ENCODE measurements at places on chromosomes 16 and 17.

- DNase-seq: no peak
Measured at GRCh38 chr17:51351890-51352289, 91.5 kb downstream of the UTP18 start.

DNA sequence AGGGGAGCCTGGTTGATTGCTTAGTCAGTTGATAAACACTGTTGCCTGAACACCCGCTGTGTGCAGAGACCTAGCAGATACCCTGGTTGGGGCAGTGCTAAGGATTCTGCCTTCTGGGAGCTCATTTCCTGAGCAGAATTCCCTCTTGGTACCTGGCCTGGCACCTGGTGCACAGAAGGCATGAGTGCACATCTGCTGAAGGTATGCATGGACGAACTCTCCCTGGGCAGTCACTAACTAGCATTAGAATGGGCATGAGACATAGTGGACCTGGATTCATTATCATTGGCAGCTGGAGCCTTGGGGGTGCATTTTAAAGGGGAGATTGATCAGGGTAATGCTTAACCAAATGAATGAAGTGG, 13.1 kb downstream of the ADCY7 start:
- DNase-seq: no peak

DNA sequence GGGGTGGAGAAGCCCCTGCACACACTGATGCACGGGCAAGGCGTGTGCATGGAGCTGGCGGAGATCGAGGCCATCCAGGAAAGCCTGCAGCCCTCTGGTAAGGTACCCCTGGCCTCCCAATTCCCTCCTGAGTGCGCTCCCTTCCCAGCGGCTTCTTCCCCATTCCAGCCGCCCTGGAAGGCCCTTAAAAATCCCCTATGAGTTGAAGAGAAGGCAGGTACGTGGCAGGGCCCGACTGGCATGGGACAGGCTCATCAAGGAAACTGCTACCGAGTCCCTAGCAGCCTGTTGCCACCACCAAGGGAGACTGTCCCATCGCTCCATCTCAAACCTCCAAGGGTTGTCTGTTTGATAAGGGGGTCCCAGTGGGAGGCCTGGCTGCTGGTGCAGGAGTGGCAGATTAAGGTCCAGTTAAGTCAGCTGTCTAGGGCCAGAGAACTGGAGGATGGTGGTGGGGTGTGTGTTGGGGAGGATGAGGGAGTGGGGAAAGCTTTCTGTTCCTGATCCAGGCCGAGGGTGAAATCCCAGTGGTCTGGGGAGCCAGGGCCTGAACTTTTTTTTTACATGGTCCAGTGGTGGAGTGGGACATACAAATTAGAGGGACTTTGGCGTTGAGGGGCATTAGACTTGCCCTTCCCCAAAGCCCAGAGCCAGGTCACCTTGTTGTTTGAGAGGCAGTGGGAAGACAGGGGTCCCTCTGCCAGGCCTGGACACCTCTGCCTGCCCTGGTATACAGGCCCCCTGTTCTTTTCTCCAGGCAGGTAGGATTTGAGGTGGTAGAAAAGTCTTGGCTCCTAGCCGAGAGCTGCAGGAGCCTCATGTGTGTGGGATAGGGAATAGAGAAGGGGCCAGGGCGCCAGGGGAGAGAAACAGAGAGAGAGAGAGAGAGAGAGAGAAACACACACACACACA, 994 bp downstream of the IGFBP4 start:
- no peak for DNase-seq

- no peak for DNase-seq
Measured at GRCh38 chr16:11285842-11286241, 4.7 kb upstream of the PRM1 start.

- no peak for DNase-seq
Measured at GRCh38 chr16:67449336-67449735, 18.4 kb downstream of the HSD11B2 start.

DNA sequence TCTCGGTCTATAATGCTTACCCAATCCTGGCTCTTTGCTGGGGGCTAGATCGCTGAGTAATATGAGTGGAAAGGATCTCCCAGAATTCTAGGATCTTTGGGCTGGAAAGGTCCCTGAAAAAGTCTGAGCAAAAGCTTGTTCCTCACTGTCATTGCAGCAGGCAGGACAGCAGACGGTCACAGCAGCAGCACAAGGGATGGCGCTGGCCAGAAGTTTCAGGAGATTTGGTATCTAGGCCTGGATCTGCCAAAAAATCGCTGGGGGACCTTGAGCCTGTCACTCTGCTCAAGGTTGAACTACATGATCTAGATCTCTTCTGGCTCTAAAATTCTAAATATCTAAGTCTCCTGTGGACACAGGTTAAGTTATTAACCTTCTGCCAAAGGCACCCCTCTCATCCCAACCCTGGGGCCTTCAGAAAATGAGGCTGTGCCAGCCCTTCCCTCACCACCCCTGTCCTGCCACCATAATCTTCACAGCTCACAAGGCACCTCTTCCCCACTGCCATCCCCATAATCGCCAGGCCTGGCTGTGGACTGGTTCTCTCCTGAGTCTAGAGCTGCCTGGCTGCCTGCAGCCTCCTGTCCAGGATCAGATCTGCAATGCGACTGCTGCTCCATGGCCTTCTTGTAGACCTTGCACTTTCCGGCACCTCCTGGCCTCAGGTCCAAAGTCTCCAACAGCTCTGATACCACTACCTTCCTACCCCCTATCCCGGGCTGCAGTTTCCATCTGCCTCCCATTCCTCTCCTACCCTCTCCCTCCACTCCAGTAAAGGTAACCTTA, 10.2 kb downstream of the MYO18A start:
- no peak for DNase-seq

DNA sequence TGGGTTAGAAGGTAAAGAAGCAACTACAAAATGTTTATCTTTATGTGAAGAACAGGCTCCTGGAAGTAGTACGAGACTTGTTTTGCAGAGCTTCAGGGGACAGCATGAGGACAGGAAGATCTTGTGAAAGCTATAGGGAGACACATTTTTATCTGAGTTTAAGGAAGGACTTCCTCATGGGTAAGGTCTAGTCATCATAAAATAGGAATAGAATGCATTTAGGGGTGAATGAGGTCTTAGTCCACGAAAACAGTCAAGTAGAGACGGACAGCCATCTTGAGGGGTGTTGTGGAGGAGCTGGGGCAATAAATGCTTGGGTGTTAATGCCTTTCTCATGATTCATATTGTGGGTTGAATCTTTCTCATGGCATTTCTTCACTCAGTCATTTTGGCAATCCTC, 24.3 kb downstream of the KCNJ16 start:
- no peak for DNase-seq

DNA sequence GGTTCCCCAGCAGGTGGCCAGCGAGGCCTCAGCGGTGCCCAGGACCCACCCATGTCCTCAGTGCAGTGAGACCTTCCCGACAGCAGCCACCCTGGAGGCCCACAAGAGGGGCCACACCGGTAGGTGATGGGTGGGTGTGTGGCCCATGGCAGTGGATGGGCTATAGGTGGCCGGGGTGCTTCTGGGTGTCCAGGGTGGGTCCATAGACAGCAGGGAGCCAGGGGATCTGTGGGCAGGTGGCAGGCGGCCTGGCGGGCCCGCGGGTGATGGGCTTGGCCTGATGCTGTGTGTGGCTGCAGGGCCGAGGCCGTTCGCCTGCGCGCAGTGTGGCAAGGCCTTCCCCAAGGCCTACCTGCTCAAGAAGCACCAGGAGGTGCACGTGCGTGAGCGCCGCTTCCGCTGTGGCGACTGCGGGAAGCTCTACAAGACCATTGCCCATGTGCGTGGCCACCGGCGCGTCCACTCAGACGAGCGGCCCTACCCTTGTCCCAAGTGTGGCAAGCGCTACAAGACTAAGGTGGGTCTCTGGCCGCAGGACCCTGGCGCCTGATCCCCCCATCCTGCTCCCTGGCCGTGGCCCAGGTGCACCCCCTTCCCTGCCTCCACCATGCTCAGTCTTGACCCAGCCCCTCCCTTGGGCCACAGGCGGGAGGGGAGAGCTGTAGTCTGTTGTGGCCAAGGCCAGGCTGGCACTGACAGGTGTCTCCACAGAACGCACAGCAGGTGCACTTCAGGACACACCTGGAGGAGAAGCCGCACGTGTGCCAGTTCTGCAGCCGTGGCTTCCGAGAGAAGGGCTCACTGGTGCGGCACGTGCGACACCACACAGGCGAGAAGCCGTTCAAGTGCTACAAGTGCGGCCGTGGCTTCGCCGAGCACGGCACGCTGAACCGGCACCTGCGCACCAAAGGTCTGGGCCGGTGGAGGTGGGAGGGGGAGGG, 2.1 kb upstream of the DNASE1L2 start:
- DNase-seq: no peak

DNA sequence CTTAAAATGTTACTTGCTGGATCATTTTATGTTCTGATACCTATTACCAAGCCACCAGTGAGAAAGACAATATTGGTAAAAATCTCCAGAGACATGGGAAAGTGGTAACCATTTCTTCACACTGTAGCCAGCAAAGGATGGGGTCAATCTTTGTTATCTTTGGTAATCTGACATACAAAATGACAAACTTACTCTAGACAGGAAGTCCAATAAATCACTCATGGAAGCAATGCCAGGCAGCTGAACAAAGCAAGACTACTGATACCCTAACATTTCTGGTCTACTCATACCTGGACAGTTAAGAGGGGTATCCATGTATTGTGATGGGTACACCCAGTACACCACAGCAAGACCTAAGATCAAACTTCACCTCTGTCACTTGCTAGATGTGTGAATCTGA, 19.0 kb downstream of the GRB2 start:
- DNase-seq: no peak

- DNase-seq: no peak
Measured at GRCh38 chr16:48829336-48830310, 219.6 kb upstream of the N4BP1 start.

DNA sequence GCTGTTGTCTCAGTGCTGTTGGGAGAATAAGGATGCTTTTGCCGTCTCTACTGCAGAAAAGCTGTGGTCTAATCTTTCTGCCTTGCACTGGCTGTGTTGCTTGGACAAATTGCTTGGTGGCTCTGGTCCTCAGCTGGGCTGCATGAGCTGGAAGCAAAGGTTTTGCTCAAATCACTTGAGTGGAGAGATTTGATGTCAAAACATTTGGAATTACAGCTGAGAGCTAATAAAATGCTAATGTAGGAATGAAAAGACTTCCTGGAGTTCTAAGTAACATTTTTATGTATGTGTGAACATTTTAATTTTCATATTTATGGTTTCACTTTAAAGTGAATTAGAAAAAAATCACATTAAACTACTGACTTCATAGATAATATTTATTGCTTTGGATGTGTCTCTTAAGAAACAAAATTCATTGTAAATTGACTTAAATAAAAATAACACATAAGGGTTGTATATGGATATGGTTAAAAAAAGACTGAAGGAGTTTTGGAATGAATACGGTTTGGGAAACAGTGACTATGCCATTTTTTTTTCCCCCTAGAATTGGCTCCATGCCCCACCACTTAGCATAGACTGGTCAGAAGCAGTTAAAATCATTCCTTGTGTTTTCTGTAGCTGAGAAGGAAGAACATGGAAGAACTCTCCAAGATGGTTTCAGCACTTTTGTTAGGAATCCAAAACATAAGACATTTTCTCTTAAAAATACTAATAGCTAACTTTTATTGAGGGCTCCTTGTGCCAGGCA, 39.2 kb upstream of the FAM20A start:
- DNase-seq: no peak

GRCh38 chr16:17206712-17207111, 264.0 kb downstream of the XYLT1 start:
- no peak for DNase-seq

DNA sequence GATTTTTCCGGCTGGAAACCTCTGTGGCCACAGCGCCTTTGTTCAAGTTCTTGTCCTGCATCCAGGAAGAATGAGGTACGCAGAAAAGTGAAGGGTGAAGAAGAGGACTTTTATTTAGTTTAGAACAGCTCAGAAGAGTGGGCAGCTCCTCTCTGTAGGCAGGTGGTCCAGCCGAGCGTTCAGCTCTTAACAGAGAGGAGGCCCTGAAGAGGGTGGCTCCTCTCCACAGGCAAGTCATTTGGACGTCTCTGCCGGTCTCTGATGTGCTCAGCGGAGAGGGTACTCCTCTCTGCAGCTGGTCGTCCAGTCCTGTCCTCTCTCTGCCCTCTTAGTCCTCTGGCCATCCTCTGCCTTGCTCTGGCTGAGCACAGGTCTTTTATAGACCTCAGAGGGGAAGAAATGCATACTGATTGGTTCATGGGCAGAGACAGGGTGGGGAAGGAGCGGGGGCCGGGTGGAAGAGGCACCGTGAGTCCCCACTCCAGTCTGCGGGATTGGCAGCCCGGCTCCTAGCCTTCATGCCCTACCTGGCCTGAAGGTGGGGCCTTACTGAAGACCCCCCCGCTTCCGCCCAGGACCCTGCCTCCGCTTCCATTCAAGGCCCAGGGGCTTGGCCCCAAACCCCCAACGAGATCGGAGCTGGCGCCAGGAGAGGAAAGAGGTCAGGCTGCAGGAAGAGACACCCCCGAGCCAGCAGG, 70.0 kb upstream of the NKD1 start:
- peak; percentile 30 for DNase-seq

GRCh38 chr17:63665527-63666214, 34.3 kb downstream of the LIMD2 start:
- no peak for DNase-seq

DNA sequence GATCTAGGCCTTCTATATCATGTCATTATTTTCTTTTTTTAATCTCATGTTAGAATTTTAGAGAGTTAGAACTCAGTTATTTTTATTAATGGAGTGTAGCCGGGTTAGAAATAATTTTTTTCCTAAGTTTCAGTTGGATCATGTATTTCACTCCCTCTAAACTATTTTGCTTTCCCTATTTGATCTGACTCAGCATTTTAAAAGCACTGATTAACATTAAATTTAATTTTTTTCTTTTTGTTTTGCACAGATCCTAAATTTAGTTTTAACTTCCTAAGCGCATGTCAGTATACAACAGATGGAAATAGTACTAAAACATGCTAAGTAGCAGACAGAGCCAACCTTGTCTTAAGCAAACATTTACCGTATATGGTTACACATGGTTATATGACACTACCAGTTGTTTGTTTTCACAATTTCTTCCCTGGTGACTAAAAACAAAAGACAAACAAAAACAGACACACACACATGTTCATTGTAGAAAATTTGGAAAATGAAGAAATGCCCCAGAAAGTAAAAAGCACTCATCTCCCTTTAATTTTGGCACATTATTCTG, 33.6 kb upstream of the RAB11FIP4 start:
- DNase-seq: no peak

- DNase-seq: no peak
Measured at GRCh38 chr17:17684906-17685774, 3.9 kb downstream of the RAI1 start.

DNA sequence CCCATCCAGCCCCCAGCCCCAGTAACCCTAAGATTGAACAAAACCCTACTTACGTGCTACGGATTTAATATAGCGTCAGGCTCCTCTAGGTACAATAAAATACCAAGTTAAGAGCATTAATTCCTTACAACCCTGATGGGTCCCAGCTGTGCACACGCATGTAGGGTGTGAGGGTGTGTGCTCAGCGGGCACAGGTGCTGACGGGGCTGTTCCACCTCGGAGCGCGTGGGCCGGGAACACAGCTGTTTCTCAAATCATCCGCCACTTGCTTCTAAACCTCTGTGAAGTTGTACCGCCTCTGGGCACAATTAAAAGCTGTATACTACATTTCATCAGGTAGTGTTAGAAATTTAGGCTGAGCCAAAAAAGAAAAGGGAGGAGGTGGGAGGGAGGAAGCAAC, 478.6 kb downstream of the MAF start:
- DNase-seq: no peak

- DNase-seq: no peak
Measured at GRCh38 chr17:51743477-51743876, 415.0 kb downstream of the CA10 start.

Measured in NCI-H146 (cell line).